ENCODE measurements at places on chromosomes 4 and X. TPM values are rescaled to one million over a fixed set of nuclear protein-coding genes. Genes with fewer than 3 reads are reported as not detected.
A peak's percentile ranks its signal among the peaks of the same experiment; 100 is the strongest.

- H3K27ac ChIP-seq: no peak overlapping the region
- H3K4me3 ChIP-seq: no peak overlapping the region
- H3K4me1 ChIP-seq: no peaks in the 10 kb centered on the region
- no peaks in the 10 kb centered on the region for H3K27me3 ChIP-seq
These were observed 182.0 kb downstream of the ZNF330 start for GRCh38 chr4:141402712-141403111.

GRCh38 chrX:1535241-1536041 is 1.5 kb downstream of the P2RY8 start:
- no peaks in the 10 kb centered on the region for H3K4me1 ChIP-seq
- no peaks in the 10 kb centered on the region for H3K27me3 ChIP-seq
- no peak for DNase-seq
- no peaks in the 10 kb centered on the region for H3K36me3 ChIP-seq

GRCh38 chr4:110183643-110184042 is 14.8 kb downstream of the ELOVL6 start:
- no peaks in the 10 kb centered on the region for H3K36me3 ChIP-seq
- H3K4me1 ChIP-seq: peaks cover 15% of the 10 kb centered on the region
- no peak overlapping the region for H3K4me3 ChIP-seq
- DNase-seq: no peak
- H3K27ac ChIP-seq: no peak overlapping the region

DNA sequence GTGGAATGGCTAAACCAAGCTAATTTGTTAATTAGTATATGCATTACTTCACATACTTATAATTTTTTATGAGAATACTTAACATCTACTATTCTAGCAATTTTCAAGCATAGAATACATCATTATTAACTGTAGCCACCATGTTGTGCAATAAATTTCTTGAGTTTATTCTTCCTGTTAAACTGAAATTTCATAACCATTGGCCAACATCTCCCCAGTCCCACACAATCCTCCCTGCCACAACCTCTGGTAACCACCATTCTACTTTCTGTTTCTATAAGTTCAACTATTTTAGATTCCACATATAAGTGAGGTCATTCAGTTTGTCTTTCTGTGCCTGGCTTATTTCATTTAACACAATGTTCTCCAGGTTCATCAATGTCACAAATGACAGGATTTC is 208.5 kb downstream of the PPP4R3C start:
- H3K4me1 ChIP-seq: no peaks in the 10 kb centered on the region
- DNase-seq: no peak
- no peaks in the 10 kb centered on the region for H3K36me3 ChIP-seq
- no peak overlapping the region for H3K4me3 ChIP-seq

GRCh38 chrX:106612393-106612763 is 600 bp downstream of the RADX start:
- no peak overlapping the region for H3K27ac ChIP-seq
- H3K36me3 ChIP-seq: no peaks in the 10 kb centered on the region
- H3K27me3 ChIP-seq: peaks cover 59% of the 10 kb centered on the region

- no peak for DNase-seq
- H3K4me3 ChIP-seq: no peak overlapping the region
- no peaks in the 10 kb centered on the region for H3K36me3 ChIP-seq
- H3K27ac ChIP-seq: no peak overlapping the region
These were observed 52.4 kb upstream of the IGFBP7 start for GRCh38 chr4:57162499-57163019.

DNA sequence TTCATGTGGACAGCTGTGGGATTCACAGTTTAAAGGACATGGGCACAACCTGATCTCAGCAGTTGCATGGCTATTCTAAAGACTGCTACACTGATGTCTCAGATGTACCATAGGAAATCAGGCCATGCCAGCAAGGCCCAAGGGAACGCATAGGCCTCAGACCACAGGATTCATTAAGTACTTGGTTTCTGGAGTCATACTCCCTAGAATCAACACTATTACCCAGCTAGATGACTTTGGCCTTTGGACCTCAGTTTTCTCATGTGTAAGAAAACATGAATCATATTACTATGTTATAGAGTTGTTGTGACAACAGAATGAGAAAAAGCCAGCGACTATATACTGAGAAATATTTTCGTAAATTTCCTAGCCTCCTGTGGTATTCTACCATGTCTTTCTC is 67.9 kb downstream of the NHS start:
- H3K27ac ChIP-seq: no peak overlapping the region
- no peaks in the 10 kb centered on the region for H3K27me3 ChIP-seq
- H3K36me3 ChIP-seq: no peaks in the 10 kb centered on the region

DNA sequence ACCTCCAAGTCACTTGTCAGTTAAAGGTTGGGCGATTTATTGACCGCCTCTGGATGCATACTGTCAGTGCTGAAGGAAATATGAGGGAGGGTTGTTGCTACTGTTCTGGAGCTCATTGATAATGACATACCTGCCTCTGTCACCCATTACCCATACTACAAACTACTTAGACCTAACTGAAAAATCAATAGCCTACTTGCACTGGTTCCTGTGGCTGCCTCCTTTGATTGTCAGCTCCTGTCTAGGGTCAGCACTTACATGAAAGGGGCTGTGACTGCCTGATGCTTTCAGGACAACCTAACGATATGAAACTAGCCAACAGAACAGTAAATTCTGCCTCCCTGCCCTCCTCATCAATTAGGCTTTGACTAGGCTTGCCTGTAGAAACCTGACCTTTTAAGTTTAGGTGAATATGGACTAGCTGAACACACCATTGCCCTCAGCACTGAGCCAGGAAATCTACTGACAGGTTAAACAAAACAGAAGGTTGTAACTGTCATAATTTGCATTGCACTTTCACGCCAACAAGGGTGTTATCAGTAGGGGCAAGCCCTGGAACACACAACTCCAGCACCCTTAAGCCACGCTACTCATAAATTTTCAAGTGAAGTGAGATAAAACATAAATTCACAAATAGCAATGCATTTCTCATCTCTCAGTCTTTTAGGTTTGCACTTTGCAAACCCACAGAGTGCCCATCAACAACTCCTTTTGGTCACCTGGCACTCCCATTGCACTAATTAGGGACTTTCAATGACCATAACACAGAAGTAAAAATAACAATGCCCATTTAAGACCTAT is 9.0 kb upstream of the MAB21L2 start:
- DNase-seq: peak; percentile 42
- H3K4me3 ChIP-seq: no peak overlapping the region
- no peak overlapping the region for H3K27ac ChIP-seq
- no peaks in the 10 kb centered on the region for H3K36me3 ChIP-seq
- H3K4me1 ChIP-seq: no peaks in the 10 kb centered on the region

GRCh38 chr4:5568931-5569330 is 139.4 kb downstream of the EVC2 start:
- no peaks in the 10 kb centered on the region for H3K27me3 ChIP-seq
- no peak overlapping the region for H3K27ac ChIP-seq
- H3K4me3 ChIP-seq: no peak overlapping the region
- no peak for DNase-seq
- no peaks in the 10 kb centered on the region for H3K36me3 ChIP-seq
- H3K4me1 ChIP-seq: no peaks in the 10 kb centered on the region

DNA sequence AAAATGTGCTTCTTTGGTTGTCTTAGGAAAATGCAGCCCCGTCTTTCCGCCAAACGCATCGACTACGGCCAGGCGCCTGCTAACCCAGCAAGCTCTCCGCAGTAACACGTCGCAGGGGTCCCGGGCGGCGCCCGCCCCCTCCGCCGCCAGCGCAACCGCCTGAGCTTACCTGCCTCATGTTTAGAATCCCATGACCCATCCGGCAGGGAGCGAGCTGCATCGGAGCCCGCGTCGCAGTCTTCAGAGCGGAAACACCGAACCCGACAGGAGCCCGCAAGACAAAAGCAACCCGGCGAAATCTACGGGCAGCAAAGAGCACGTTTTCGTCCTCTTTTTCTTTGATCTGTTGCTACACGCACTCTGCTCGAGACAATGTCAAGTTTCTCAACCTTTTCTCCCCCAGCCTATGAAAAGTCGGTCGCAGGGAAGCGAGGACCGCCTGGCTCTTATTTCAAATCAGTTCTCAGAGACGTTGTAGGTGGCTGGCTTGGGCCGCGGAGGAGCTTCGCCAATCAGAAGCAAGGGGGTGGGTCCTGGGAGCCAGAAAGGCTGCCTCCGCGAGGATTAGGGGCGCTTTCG is at the start of gene MID1:
MID1 (minus strand) TSS at position 465 of the 579 bp plus-strand sequence. CDS start 53,038 bp downstream, outside the sequence.
- H3K36me3 ChIP-seq: no peaks in the 10 kb centered on the region
- peak within 1 kb of the TSS; percentile 89 for H3K27ac ChIP-seq
- no peaks in the 10 kb centered on the region for H3K4me1 ChIP-seq
- H3K27me3 ChIP-seq: no peaks in the 10 kb centered on the region
- peak within 1 kb of the TSS; percentile 46 for H3K4me3 ChIP-seq
- DNase-seq: peak; percentile 87

DNA sequence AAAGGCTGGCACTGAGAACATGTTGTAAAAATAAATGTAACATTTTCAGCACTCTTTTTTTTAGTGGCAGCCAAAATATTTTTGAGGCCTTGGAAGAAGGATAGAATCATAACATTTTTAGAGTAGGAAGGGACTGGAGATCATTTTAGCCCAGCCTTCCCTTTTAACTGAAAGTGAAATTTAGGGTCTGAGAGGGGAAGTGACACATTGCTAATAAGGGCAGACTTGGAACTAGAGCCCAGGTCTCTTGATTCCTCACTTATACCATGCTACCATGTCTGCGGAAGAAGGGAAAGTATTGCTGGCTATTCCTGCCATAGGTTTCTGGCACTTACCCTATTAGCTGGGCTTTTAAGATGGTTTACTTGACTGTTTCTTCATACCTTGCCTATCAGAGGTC is 4.8 kb downstream of the WDR44 start:
- H3K4me1 ChIP-seq: peaks cover 2% of the 10 kb centered on the region
- H3K27me3 ChIP-seq: no peaks in the 10 kb centered on the region
- no peaks in the 10 kb centered on the region for H3K36me3 ChIP-seq
- H3K27ac ChIP-seq: no peak overlapping the region

- H3K4me1 ChIP-seq: no peaks in the 10 kb centered on the region
- no peaks in the 10 kb centered on the region for H3K36me3 ChIP-seq
- no peak overlapping the region for H3K4me3 ChIP-seq
- no peaks in the 10 kb centered on the region for H3K27me3 ChIP-seq
These were observed 42.4 kb downstream of the KLHL13 start for GRCh38 chrX:118074196-118074595.

DNA sequence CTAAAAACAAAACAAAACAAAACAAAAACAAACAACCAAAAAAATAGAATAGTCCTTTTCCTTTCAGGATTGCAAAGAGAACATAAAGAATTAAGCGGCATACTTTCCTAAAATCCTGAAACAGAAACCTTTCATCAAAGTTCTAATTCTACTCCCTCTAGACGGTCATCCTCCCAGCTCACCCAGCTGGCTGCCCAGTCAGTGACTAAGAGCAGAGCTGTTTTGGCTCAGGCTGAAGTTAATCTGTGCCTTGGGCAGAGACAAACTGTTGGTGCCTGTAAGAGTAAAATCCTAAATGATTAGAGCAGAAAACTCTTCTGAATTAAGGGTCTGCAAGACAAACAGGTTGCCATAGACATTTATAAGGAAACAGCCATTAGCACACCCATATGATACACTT is 17.6 kb upstream of the WAS start:
- H3K27ac ChIP-seq: no peak overlapping the region
- no peaks in the 10 kb centered on the region for H3K4me1 ChIP-seq
- no peaks in the 10 kb centered on the region for H3K36me3 ChIP-seq
- H3K4me3 ChIP-seq: no peak overlapping the region

NEUROG2 gene
- total RNA-seq: 0.24 TPM

GRID2 gene
- 0.81 TPM for total RNA-seq

H2BW1 gene
- not detected for total RNA-seq

ARHGEF9 gene
- total RNA-seq: 39.4 TPM

UGT2B15 gene
- total RNA-seq: not detected

DNA sequence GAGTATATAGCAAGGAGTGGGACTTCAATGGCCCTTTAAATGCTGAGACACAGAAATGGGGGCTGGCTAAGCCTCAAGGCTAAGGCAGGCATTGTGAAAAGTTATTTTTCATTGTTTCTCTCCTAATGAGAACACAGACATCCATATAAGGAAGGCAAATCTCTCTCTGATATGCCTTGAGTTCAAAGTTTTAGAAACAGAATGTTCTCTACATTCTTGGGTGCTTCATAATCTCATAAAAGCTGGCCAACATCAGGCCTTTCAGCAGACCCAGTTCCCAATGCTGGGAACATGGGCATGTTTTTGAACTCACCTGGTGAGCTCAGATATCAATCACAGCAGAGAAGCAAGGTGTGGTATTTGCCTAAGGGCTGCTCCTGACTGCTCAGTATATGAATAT is 19.4 kb upstream of the RAB40A start:
- no peak for DNase-seq
- no peak overlapping the region for H3K4me3 ChIP-seq

DNA sequence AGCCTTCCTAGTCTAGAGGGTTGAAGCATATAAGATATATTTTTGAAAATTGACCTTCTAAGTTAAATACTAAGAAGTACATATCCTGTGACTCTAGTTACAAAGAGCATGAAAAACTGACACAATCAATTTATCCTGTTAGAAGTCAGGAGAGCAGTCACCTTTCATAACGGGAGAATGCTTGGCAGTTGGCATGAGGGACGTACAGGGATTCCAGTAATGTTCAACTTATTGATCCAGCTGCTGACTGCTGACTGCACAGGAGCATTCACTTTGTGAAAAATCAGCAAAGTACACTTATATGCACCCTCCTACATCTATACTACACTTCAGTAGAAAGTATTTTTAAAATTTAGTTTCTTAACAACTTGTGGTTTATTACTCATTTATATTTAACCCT is 4.2 kb downstream of the ADAMTS3 start:
- no peaks in the 10 kb centered on the region for H3K27me3 ChIP-seq
- peaks cover 19% of the 10 kb centered on the region for H3K4me1 ChIP-seq
- DNase-seq: no peak
- no peak overlapping the region for H3K27ac ChIP-seq
- no peaks in the 10 kb centered on the region for H3K36me3 ChIP-seq
- no peak overlapping the region for H3K4me3 ChIP-seq
